Suprapubic skin (tissue), 4 donors: ENCODE measurements at places on chromosomes 2 and 18.

DNA sequence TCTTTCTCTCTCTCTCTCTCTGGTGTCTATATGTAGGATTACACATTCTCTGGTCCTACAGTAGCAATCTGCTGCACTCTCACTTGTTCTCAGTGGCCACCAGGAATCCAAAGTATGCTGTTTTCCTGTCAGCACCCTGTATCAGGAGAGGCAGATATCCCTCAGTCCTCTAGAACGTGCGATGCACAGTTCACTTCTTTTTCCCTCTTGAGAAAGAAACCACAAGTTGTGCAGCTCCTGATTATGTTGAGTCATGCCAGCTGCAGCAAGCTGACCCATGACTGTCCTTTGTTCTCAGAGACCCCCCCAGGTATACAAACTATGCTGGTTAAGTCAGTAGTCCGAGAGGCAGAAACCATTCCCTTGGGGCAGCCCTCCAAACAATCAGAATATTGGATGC lies 54.6 kb downstream of the LANCL1 start:
- no peak for DNase-seq

GRCh38 chr18:24539866-24540617 lies 79.6 kb downstream of the HRH4 start:
- DNase-seq, result no peak

DNA sequence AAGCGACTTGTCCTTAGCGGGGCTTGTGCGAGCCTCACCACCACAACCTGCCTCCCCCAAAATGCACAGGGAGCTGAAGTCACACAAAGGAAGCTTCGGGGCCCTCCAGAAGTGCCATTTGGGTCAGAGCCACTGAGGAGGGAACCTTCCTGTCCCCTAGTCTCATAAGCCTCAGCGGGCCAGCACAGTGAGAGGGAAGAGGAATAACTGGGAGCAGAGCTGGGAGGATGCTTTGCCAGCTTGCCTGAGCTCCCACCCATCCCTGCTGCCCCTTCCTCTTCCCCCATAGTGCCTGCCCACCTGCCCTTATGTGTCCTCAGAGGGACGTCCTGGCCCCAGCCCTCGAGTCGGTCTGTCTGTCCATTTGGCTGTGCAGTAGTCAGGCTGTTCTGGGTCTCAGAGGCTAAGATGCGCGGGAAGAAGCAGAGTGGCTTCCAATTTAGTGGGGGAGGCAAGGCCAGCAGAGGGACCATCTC lies 51.8 kb upstream of the GPR17 start:
- DNase-seq, result peak; percentile 45

GRCh38 chr2:177830881-177831386 lies 241.6 kb downstream of the PDE11A start:
- DNase-seq, result no peak

DNA sequence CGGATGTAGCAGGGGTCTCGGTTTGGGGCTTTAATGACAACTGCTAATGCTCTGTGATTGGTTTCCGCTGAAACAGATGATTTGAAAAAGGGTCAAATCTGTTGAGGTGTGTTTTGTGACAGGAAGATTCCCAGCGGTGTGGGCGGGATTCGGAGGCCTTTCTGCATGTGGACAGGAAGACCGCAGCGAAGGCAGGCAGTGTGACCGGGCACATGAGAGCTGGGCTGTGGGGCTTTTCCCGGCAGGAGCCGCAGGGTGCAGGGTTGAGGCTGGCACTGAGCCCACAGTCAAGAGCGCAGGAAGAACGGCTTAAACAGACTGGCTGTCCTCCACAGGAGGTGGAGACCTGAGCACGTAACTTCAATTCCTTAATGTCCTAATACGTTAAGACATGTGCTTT lies 180.0 kb upstream of the TPO start:
- no peak for DNase-seq

DNA sequence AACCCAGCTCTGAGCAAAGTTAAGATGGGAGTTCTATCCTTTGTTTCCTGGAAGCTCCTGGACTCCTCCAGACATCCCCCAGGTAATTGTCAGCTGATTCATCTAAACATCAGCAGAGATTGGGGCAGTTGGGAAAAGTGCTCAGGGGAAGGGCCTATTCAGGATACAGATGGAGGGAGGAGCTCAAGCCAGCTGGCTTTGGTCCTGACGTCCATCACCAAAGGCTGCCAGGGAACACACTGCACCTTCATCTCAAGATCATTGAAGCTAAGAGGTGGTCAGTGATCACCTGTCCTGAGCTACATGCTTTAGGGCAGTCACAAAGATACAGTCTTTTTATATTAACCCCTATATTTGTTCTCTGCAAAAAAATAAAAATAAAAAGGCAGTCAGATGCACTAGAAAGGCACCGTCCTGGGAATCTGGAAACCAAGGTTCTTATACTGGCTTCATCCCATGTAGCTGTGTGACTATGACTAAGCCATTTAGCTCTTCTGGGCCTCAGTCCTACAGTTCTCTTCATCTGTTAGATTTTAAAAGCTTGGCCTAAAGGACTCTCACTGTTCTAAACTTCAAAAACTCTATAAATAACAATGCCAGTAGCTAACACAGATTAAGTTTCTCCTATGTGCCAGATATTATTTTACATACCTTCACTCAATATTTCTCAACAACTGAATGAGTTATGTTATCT lies 446.5 kb downstream of the BCL11A start:
- no peak for DNase-seq

DNA sequence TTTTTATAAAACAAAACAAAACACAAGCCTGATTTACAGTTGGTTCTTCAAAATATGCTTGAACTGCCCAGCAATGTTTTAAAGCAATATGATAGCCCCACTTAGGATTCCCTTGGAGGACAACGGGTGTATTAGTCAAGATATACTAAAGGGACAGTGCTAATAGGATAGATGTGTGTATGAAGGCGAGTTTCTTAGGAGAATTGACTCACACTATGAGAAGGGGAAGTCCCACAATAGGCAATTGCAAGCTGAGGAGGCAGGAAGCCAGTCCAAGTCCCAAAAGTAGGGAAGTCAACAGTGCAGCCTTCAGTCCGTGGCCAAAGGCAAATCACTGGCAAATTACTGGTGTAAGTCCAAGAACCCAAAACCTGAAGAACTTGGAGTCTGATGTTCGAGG lies 167.9 kb downstream of the CBLN2 start:
- DNase-seq, result no peak

DNA sequence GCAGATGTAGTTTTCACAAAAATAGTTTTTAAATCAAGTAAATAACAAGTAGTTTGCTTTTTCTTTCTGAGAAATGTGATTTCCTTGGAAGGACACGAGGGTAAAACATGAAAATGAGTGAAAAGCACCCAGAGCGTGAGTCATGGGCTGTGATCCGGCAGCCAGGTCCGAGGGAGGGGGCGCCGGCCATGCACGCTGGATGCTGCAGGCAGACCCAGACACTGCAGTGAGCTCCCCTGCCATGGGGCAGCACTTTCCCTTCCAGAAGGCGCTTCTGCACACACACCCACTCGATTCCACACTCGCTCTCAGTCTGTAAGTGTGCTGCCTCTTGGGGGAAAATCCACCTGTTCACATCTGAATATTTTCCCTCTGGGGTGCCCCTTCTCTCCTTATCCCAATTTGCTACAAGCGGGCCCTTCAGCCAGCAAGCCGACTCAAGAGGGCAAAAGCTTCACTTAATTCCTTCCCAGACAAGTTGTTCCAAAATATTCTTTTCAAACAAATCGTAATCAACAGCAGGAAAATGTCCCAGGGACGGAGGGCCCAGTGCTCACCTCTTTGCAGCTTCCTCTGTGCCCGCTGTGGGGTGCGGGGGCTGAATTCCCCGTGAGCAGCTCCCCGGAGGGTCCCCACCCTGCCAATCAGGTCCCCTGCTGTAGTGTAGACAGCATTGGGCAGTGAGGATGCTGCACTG lies 87.0 kb upstream of the ID2 start:
- peak; percentile 52 for DNase-seq

DNA sequence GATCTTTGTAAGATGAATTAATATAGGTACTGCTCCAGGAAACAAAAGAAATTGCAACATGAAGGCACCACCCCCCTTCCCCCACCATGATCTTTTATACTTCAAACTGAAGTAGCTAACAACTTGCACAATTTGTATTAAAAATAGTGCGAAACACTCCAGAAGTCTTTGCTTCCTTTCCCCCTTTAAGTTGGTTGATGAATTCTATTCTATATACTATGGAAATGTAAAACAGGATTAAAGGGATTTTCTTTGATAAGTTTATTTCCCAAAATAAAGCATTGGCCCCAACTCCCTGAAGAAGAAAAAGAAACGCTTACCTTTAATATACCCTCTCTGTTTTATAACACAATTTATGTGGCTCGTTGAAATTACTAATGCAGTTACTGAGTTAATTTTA lies 227.1 kb downstream of the ARHGAP15 start:
- DNase-seq, result no peak

- no peak for DNase-seq
Observed at GRCh38 chr2:162646794-162647193, 191.8 kb downstream of the KCNH7 start.

DNA sequence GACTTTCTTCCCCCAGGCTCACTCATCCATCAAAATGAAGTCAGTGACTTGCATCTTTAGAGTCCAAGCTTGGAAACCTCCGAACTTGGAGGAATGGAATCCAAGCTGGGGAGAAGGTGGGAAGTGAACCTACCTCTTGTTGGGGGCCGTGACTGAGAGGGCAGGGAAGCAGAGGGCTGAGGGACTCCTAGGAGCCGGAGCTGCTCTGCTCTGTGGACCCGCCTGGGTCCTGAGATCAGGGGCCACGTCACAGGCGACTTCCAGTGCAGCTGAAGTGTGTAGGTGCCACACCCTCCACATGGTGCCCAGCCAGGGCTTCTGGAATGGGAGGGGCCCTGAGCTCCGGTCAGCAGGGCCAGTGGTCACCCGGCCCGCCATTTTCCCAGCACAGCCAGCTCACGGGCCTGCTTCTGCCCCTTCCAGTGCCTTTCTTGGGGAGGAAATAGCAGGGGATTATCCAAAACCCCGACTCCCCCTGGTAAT lies 63.4 kb upstream of the OTOS start:
- peak; percentile 53 for DNase-seq
